Stimulated activated CD4-positive, alpha-beta T cell treated with anti-CD3 and anti-CD28 coated beads, Interleukin-4, amount 100 ng/mL, for 4 hours (primary cell): ENCODE measurements at places on chromosomes 6 and 20.

- no peak for DNase-seq
Measured at GRCh38 chr20:22572491-22572890, 11.9 kb downstream of the FOXA2 start.

- DNase-seq: no peak
Measured at GRCh38 chr6:36650848-36651478, 27.6 kb upstream of the CDKN1A start.

GRCh38 chr20:55678970-55679667 lies 326.2 kb downstream of the CBLN4 start:
- no peak for DNase-seq

DNA sequence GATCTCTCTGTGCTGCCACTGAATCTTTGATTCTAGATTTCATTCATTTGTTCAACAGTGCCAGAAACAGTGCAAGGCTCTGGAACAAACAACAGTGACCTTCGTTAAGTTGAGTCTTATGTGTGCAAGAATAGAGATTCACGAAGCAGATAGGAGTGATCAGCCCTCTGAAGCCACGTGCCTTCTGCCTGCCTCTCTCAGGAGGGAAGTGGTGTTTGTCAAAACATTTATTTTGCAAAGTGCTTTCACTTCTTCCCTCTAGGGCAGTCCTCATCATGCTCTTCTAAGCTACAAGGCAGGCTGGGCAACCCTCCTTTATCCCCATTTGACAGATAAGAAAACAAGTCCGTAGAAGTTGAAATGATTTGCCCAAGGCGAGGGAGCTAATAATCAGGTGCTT lies 204.3 kb downstream of the TFAP2C start:
- DNase-seq: no peak

DNA sequence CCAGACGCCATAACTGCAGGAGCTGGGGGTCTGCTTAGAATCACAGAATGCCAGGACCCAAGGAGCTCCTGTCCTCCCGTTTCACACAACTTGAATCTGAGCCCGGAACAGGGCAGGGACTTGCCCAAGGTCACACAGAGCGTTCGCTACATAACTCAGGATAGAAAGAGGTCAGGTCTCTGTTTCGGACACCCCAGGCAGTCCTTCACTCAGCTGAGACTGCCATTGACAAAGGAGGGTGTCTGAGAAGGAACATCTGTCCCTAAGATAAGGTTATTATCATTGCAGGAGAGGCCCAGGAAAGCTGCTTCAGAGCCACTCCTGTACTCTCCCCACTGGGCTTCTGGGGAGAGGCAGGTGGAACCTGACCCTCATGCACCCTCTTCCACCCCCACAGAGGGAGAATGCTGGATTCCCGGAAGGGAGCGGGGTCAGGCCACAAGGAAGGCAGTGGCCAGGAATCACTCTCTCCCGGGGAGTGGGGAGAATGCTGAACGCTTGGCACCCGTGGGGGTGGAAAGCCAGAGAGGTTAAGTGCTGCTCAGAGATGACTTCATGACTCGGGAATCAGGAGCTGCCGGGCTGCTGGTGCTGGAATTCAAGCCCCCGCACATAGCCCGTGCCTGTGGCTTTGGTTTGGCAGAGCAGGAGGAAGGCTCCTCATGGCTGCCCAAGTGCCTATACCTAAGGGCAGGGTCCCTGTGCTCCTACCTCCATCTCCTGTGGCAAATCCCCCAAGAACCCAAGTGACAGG lies 10.7 kb downstream of the SDC4 start:
- DNase-seq: no peak

GRCh38 chr6:36197739-36198221 lies 1.2 kb downstream of the BRPF3 start:
- no peak for DNase-seq

- DNase-seq: no peak
Measured at GRCh38 chr20:57879779-57880570, 170.2 kb upstream of the PMEPA1 start.

DNA sequence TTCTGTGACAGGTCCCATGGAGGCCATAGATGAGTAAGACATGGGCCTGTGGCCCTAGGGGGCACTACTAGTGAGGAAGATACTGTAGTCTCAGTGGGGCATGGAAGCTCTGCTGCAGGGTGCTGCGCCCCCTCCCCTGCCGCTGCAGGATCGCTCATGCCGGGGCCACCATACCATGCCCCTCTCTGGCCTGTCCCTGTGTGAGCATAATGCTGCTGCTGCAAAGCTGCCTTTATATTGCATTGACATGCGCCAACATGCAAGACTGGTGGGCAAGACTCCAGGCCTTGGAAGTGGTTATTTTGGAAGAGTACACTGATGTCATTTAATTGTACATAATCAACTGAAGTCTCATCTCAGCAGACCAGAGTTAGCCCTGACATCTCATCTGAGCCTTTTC lies 60.0 kb downstream of the TOX2 start:
- DNase-seq: no peak

GRCh38 chr6:158803733-158804143 lies 15.4 kb downstream of the EZR start:
- no peak for DNase-seq

- DNase-seq: no peak
Measured at GRCh38 chr6:139354189-139354588, 20.3 kb downstream of the CITED2 start.

- no peak for DNase-seq
Measured at GRCh38 chr6:65569505-65569904, 137.5 kb downstream of the EYS start.

- DNase-seq: no peak
Measured at GRCh38 chr6:25295651-25296050, 16.5 kb downstream of the CARMIL1 start.

- DNase-seq: no peak
Measured at GRCh38 chr6:89339565-89339964, 13.0 kb downstream of the UBE2J1 start.
